Endothelial cell of umbilical vein (primary cell): ENCODE measurements at places on chromosomes 16 and 17.

DNA sequence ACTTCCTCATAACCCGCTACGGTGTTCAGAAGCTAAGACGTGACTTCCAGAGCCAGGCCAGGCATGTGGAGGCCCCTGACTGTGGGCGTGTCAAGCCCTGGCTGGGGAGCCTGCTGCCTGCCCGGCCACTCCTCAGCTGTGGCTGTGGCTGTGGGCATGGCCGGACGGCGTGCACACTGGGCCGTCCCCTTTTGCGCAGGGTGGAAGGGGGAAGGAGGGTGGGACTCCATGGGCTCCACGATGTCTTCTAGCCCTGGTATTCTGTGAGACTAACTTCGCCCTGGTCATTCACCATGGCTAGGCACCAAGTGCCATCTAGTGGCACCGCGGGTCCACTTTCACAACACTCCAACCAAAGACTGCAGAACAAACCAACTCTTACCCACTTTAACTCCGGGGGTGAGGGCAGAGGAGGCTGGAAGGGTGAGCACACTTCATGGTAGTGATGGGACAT is 67.9 kb downstream of the N4BP1 start:
- peak; percentile 49 for DNase-seq

DNA sequence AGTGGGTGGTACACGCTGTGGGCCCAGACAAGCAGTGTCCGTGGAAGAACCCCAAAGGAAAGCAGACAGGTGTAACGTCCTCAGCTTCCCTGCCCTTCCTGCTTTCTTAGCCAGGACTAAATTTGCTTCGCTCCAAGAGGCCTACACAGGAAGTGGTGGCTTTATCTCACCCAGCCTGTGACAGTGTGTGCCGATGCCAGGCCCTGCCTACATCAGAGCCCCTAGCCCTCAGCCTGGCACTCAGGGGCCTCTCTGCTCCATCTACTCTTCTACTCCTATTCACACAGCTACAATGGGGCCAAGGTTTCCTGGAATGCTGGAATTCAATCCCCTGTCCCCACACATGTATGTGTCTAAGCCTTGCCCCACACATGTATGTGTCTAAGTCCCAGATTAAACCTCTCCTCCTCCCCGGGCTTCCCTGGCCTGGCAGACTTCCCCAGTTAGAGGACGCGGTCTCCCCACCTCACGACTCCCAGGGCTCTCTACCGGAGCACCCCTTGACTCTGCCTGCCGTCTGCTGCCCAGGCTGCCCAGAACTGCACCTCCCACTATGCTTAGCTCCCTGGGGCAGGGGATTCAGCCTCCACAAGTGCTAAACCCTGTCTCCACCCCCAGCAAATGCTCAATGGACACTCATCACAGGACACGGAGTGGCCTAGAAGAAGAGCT is 8.2 kb downstream of the PGAP3 start:
- DNase-seq = no peak

DNA sequence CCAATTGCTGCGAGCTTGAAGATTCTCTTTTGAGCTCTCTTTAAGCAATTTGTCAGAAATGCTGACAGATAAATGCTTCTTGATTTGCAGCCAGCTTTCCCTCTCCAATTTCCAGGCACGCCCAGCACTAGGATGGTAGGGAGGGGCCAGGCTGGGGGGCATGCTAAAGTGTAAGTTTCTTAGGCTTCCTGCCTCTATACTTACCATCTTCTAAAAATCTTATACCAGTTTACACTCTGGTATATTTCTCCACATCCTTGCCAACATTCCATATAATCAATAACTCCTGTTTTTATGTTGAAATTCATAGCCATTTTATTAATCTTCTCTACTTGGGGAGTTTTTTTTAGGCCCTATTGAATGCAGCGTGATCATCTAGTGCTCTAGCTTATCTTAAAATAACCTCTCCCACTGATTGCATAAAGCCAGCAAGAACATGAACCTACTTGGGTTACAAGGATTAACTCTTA is 17.5 kb downstream of the ACSF2 start:
- no peak for DNase-seq

- no peak for DNase-seq
These were observed 27.5 kb upstream of the KRT17 start for GRCh38 chr17:41651625-41652460.

DNA sequence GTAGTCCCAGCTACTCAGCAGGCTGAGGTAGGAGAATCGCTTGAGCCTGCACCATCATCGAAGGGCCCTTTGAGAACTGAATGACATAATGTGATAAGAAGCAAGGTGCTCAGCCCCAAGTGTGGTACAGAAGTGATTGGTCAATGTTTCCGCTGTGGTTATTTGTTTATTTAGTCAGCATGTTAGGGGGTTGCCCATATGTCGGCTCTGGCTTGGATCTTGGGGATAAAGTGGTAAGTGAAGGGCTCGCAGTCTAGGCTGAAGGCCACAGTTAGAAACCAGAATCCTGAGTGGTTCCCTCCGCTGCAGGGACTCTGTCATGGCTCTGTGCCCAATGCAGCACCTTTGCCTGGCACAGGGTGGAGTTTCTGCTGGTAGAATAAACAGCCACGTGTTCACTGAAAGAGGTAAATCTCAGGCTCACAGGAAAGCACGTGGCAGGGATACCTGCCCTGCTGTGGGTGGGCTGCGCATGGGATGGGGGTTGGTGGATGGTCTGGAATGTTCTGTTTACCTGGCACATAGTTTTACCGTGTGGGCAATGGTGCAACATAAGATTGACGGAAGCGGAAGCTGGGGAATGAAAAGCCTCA is 35.4 kb downstream of the SYT17 start:
- no peak for DNase-seq

DNA sequence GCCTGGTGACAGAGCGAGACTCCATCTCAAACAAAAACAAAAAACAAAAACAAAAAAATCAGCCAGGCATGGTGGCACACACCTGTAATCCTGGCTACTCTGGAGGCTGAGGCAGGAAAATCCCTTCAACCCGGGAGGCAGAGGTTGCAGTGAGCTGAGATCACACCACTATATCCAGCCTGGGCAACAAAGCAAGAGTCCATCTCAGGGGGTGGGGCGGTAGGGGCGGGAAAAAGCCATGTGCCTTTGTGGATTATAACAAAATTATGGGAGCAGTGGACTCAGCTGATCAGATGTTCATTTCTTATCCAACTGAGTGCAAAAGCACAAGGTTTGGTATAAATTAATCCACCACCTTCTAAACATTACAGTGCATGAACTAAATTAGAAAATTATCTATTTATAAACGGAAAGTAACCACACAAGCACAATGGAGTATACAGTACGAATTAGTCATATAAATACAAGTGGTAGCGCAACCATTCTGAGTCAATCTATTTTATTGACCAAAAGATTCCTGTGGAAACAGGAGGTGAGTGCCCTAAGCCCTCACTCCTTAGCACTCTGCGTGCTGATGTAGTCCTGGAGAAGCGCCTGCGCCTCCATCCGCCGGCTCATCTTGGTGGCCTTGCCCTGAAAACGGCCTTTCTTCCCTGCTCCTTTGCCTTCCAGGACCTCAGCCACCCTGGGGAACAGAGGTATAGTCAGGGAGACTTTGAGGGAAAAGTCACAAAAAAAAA is 14.0 kb downstream of the AARSD1 start:
- DNase-seq = no peak

DNA sequence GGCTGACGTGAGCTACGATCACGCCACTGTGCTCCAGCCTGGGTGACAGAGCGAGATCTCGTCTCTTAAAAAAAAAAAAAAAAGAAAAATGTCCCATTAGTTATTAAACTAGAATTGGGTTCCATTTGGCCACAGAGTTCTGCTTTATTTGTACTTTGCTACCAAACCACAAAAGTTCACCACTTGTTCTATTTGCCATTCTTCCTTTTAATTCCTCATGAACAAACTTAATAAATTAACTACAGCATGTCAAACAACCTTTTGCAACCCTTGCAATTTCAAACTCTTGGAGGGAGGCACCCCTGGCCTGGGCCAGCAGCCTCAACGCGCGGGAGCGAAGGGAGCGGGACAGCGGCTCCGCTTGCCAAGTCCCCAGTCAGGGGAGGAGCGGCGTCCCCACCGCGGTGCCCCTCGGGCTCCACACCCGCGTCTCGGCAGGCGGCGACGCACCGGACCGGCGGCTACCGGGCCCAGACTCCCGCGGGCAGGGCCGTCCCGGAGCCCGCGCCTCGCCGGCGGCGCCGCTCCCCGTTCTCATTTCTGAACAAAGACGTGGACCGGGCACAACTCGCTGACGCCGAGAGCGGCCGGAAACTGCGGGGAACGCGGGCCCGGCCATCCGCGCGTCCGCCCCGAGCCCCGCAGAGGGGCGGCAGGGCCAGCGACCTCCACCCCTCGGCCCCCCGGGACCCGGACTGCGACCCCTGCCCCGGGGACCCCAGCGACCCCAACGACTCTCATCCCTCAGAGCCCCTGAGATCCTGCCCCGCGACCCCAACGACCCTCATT is 775 bp downstream of the CYTH1 start:
- DNase-seq = peak; percentile 41

GRCh38 chr17:58870747-58871146 is 115.1 kb downstream of the PPM1E start:
- DNase-seq = no peak

DNA sequence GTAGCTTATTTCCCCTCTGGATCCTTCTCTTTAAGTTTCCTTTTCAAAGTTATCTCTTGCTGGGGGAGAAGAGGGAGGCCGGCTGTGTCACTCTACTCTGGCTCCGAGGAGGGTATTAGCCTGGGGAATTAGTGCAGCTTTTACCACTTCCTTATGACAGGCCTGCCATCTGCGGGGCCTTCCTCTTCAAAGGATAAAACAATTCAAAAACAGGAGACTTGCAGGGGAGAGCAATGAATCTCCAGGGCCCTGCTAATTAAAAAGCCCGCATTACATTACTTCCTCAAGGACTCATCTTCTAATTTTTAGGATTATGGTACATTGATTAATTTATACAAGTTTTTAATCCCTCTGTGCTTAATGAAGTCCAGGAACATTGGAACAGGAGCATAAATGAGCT is 190.9 kb upstream of the CDH5 start:
- no peak for DNase-seq

DNA sequence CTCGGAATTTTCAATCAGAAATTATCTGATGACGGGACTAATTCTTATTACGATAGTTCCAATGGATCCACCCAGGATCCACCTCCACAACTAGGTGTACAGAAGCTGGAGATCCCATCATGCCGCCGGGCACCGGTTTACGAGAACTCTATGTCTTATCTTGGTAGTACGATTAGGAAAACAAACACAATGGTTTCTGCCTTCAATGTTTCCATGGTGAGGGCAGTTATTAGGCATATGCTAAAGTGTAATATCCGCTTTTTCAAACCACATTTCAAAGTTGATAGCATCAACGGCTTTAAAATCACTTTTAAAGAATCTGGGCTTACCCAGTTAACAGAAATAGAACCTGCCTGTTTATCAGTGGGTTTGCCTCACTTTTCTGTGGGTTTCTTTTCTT is 705.7 kb downstream of the MAF start:
- DNase-seq = no peak

DNA sequence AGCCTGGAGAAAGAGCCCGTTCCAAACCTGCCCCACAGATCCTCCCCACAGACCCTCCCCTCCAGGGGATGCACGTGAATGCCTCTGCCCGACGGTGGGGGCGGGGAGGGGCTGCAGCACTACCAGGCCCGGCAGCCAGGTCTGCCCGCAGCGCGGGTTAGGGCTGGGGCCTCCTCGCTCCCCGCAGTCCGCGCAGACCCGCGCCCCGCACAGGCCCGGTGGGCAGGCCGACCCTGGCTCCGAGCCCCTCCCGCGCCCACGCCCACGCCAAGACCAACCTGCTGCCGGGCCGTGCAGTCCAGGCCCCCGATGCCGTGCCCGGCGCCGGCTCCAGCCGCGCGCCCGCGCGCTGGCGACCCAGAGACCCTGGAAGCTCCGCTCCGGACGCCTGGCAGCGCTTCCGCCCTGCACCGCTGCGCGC is at the start of gene RPUSD1:
RPUSD1 (minus strand) TSS at position 404 of the 421 bp plus-strand sequence. CDS start 644 bp downstream, outside the sequence.
- peak; percentile 49 for DNase-seq

GRCh38 chr17:7174603-7175326 is 4.4 kb downstream of the ASGR1 start:
- DNase-seq = no peak

DNA sequence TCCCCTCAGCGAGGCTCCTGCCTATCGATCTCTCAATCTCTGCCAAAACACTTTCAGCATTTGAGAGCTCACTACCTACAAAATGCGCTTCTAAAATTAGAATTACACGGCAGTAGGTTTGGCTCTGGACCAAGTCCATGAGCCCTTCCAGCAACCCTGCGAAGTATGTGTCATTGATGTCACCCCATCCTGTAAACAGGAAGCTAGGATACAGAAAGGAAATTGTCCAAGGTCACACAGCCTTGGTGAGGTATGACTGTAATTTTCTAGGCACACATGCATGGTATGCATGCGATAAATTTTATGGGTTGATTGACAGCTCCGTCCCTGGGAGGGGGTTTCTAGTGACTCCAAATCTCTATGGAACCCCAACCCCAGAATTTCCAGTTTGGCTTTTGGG is 330.3 kb upstream of the CDH5 start:
- no peak for DNase-seq

GRCh38 chr17:29905086-29905878 is 24.7 kb downstream of the SSH2 start:
- DNase-seq = no peak

DNA sequence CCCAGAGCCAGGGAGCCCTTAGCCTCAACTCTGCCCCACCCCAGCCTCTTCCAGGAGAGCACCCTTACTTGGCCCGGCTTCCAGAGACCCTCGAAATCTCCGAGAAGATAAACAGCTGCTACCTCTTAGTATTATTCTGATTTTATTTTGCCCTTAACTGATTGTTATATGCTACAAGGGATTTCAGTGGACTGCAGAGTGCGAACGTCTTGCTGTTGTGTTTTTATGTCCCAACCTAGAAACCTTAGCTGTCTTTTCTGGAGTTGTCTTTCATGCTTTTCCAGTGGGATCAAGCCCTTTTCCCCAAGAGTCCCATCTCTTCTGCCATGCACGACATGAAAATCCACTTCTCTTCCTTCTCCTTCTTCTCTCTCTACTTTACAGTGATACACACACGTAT is 47.0 kb downstream of the SNX20 start:
- DNase-seq = no peak

DNA sequence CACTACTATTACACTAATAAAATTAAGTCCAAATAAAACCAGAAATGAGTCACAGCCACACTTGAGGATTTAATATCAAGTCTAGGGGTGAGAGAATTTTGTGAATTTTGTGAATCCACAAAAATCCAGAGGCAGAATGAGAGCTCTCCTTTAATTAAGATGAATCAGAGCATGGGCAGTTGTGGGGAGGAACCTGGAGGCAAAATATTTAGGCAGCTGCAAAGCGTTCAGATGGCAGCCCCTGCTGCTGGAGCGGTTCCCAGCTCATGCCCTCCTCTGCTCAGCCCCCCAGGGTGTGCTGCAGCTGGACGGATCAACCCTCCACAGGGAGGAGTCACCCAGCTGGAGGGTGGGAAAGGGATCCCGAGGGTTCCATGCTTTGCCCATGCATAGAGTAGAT is 43.4 kb upstream of the IRX6 start:
- DNase-seq = no peak
